ENCODE measurements at places on chromosomes 5 and 9.
A peak's percentile ranks its signal among the peaks of the same experiment; 100 is the strongest.

DNA sequence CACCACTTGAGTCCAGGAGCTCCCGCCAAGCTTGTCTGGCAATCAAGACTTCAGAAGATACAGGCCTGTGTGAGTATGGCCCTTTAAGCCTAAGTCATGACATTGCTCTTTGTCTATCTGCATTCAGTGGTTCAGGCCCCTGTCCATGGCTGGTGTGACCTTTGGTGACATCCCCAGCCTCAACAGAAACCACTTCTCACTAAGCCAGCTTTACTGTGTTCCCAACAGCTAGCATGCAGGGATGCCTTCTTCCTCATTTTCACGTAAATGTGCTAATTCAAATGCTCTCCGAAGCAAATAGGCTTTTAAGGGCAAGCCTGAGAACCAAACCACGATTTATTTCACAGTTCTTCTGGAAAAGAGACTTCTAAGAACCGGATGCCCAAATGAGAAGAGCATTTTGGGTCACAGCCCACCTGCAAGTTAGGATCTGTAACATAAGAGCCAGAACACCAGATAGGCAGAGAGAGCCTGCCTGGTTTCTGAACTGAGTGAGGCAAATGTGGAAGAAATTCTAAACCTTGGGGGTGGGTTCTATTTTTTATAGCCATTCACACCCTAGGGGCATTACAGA lies 14.9 kb downstream of the CD180 start:
- DNase-seq: no peak

DNA sequence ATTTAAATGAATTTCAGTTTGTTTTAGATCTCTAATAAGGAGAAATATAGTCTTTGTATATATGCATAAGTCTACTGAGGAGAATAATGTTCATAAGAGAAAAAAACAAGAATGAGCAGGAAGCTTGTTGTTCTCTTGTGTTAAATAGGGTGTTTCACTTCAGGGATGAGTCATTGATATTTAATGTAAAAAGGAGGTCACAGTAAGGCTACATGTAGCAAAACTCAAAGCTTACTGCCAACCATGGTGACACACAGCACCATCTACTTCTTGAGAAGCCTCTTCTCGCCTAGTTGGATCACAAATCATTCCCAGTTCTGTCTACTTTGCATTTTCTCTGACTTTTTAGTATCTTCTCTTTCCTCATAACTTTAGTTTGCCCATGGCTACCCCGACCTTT lies 1466.0 kb upstream of the C9orf72 start:
- no peak for DNase-seq

- no peak for DNase-seq
Observed at GRCh38 chr5:179869101-179869500, 10.5 kb upstream of the MRNIP start.

DNA sequence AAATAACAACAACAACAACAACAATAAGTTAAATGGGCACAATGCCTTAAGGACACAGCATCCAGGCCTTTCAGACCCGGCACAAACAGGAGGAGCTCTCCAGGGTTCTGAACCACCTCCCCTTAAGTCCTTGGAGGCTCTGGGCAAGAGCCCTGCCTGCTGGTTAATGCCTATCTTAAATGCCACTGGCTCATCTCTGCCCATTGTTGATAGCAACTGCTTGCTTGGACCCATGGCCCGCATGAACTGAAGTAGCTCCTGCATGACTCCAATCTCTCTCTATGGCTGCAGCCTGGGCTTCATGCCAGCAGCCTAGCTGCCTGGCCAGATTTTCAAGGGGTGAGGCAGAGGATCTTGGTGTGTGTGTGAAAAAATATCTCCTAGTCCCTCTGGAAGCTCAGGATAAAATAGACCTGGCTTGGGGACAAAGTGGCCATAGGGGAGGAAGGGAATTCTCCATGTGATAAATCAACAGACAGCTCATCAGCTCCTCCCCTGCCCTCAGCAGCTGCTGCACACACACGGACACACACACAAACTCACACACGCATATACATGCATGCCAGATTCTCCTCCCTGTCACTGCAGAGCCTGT lies 27.4 kb downstream of the FAM219A start:
- peak; percentile 74 for DNase-seq

- no peak for DNase-seq
Observed at GRCh38 chr9:129264388-129264787, 86.3 kb upstream of the IER5L start.

DNA sequence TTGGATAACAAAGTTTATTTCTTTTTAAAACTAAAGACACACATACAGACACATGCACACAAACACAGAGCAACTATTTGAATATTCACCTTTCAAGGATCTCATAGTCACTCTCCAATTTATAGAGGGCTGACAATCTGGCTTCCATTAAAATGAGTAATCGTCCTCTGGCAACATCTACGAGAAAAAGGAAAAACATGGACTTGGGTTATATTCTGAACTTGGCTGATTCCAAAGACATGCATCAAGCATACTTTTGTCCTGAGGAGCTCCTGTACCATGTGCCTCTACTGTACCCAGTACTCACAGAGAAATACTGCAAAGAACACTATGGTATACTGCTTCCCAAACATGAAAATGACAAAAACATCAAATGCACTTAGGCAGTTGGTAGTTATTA lies 15.4 kb downstream of the IARS1 start:
- DNase-seq: peak; percentile 41

GRCh38 chr5:57408714-57409113 lies 73.9 kb downstream of the ACTBL2 start:
- no peak for DNase-seq

- no peak for DNase-seq
Observed at GRCh38 chr5:105670596-105670995, 2000.1 kb downstream of the EFNA5 start.

GRCh38 chr5:115459855-115460341 lies 84.7 kb downstream of the FEM1C start:
- no peak for DNase-seq

- DNase-seq: no peak
Observed at GRCh38 chr5:164353155-164353554, 847.7 kb downstream of the MAT2B start.

DNA sequence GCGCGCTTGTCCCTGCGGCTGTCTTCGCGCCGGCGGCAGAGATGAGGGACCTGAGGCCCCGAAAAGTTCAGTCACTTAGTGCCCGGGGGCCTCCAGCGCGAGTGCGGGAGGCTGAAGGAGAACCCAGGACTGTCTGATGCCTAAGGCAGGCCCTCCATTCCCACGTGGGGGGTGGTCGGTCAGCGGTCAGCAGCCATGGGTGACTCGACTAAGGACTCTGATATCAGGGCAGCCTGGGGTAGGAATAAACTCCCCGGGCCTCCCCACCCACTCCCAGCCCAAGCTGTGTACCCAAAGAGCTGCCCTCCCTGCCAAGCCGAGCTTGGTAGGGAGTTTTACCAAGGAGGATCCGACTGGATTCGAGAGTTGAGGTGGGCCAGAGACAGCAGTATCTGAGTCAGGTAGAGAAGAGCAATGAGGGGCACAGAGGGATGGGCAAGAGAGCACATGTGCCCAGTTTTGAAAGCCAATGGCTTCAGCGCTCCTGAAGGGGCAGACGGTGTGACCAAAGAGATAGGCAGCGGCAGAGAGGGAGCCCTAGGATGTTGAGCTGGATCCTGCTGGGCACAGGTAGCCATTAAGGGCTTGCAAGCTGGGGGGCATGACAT lies 787 bp downstream of the FGFR4 start:
- DNase-seq: no peak

GRCh38 chr5:138273834-138274188 lies 610 bp downstream of the GFRA3 start:
- no peak for DNase-seq

DNA sequence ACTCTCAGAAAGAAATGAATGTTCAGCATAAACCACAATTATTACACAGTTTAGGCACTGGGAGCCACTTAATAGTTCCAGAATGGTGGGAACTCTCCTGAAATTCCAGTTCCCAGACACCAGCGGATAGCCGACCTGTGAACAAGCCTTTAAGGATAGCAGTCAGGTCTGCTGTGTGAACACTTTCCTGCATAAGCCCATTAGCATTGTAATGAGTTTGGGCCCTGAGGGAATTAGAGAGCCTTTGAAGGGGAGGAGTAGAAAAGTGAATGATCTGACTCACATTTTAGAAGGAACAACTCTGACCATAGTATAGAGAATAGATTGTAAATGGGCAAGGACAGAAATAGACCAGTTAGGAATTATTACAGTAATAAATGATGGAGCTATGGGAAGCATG lies 189.1 kb downstream of the ADGRV1 start:
- no peak for DNase-seq

DNA sequence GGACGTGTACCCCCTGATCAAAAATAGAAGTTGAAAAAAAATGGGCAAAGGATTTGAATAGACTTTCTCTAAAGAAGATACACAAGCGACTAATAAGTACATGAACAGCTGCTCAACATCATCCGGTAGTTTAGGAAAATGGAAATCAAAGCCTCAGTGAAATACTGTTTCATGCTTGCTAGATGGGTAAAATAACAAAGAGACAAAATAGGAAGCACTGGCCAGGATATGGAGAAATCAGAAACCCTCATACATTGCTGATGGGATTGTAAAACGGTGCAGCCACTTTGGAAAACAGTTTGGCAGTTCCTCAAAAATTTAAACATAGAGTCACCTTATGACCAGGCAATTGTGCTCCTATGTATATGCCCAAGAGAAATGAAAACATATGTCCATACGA lies 65.0 kb upstream of the SUB1 start:
- no peak for DNase-seq

- no peak for DNase-seq
Observed at GRCh38 chr5:11477786-11478185, 426.5 kb downstream of the CTNND2 start.

DNA sequence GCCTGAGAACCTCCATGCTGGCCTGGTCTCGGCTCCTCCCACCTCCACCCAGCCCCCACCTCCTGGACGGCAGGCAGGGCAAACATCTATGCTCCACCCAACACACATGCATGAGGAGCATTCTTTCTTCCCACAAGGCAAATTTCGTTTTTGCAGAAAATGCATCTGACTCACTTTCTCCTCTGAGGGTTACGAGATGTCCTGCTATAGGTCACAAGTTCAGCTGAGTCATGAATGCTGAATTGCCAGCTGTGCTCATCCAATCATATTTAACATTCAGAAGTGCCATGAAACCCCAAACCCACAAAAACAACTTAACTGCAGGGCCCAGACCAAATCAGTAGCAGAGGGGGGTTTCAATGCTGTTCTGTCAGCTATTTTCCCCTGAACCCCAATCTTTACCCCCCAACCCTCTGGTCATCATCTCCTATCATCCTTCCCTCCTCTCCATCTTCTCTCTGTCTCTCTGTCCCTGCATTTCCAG lies 39.0 kb upstream of the OSMR start:
- DNase-seq: peak; percentile 81

DNA sequence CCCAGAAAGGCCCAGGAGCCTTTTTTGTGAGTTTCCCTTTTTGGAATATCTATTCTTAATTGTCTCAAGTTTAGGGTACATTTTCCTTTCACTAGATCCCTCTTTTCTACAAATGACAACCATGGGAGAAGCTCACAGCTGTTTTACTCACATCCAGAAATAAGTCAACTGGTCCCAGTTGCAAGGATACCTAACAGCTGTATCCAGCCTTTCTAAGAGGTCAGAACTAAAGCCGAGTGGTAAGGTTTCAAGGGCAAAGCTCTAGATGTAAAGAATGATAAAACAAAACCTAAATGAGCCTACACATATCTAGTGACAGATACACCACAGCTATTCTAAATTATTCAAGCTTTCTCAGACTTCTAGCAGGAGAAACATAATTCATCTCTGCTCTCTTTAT lies 4.4 kb downstream of the FGF10 start:
- no peak for DNase-seq

DNA sequence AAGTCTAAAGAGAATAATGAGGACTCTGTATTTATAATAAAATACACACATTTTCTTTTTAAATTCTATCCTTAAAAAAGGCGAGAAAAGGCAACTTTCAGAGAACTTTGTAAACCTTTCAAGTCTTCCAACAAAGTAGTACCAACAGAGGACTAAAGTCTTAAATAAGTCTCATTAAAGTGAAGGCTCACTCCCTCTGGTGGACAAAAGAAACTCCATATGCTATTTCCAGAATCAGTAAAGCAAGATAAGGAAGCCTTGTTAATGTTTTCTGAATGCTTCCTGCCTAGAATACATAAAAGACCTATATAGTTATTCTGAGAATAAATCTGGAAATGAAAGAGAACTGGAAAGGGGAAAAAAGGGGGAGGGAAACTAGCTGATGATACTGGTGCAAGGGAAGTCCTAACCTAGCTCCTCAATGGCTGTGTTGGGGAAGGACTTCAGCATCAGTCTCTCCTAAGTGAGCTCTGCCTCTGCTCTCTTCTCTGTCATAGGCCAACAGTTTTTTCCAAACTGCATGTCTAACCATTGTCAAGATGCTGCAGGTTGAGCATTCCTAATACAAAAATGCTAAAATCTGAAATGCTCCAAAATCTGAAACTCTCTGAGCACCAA lies 7.2 kb downstream of the HMGCS1 start:
- peak; percentile 31 for DNase-seq

GRCh38 chr9:99607842-99608448 lies 213.7 kb upstream of the NR4A3 start:
- no peak for DNase-seq

DNA sequence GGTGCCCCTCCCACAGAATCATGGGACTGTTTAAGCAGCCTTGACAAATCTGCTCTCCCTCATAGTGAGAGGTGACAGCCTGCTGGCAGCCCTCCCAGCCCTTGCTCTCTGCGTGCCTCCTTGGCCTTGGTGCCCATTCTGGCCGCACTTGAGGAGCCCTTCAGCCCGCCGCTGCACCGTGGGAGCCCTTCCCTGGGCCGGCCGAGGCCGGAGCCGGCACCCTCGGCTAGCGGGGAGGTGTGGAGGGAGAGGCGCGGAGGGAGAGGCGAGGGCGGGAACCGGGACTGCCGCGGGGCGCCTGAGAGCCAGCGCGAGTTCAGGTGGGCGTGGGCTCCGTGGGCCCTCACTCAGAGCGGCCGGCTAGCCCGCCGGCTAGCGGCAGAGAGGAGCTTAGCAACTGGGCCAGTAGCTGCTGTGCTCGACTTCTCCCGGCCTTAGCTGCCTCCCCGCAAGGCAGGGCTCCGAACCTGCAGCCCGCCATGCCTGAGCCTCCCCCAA lies 125.9 kb upstream of the MYO10 start:
- no peak for DNase-seq

- no peak for DNase-seq
Observed at GRCh38 chr5:31577438-31577837, 45.3 kb downstream of the C5orf22 start.

DNA sequence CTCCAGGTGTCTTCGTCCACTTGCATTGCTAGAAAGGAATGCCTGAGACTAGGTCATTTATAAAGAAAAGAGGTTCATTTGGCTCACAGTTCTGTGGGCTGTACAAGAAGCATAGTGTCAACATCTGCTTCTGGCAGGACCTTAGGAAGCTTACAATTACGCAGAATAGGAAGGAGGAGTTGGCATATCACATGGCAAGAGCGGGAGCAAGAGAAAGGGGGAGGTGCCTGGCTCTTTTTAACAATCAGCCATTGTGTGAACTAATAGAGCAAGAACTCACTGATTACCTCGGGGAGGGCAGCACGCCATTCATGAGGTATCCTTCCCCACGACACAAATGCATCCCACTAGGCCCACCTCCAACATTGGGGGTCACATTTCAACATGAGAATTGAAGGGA lies 134.4 kb upstream of the EFNA5 start:
- no peak for DNase-seq

- no peak for DNase-seq
Observed at GRCh38 chr5:84080908-84081307, 303.8 kb downstream of the EDIL3 start.

Data from AG04449 (cell line).